Stimulated activated CD8-positive, alpha-beta memory T cell treated with anti-CD3 and anti-CD28 coated beads, Interleukin-15, amount 100 ng/mL, for 24 hours (primary cell): ENCODE measurements at places on chromosomes 12 and 14.

DNA sequence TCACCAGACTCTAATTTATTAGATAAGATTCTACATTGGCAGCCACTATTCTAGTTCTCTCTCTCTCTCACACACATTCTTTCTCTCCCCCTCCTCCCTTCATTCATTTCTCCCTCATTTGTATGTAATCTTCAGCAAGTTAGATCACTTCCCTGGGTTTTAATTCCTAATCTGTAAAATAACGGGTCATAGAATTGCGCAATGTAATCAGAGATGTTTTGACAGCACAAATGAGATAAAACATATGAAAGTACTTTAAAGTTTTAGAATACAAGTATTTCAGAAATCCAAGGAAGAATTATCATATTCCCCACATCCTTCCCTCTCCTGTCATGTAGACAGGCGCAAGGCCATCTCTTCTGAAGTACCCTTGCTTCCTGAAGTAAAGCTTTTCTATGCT, 21.7 kb downstream of the STYK1 start:
- no peak for DNase-seq

GRCh38 chr14:104161602-104162367, 23.4 kb downstream of the KIF26A start:
- DNase-seq: no peak

DNA sequence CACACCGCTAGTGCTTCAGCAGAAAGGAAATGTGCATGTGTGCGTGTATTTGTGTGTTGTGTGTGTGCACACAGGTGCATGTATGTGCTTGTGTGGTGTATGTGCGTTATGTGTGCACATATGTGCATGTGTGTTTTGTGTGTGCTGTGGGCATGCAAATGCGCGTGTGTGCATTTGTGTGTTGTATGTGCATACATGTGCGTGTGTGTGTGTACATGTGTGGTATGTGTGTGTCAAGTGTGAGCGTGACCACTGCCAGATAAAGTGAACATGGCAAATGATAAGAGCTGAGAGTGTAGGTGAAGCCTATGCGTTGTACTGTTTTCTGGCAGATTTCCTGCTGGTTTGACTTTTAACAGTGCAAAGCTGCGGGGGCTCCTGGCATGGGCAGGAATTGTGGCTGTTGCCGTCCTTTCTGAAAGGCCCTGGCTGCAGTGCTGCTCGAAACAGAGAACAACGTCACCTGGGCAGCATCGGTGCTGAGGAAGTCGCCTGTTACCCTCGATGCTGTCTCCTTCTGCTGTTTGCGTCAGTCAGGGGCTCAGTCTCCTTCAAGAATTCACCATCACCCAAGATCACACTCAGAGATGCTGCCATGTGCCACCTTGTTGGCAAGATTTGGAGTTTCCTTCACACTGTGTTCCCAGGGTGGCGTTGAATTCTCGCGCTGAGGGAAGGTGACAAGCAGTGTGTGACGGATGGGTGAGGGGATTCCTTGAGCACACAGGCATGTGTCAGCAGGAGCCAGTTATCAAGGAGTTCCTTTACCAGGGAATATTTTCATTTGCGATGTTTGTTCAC, 56.1 kb downstream of the ADGRD1 start:
- DNase-seq: no peak

- DNase-seq: no peak
These were observed 15.1 kb downstream of the MGST1 start for GRCh38 chr12:16362550-16362949.

- DNase-seq: no peak
These were observed at the start of gene LRRC74A for GRCh38 chr14:76826122-76826521. Gene LRRC74A, plus strand, starts transcription at chr14:76826408. Its CDS starts 290 bp downstream, at chr14:76826698.

DNA sequence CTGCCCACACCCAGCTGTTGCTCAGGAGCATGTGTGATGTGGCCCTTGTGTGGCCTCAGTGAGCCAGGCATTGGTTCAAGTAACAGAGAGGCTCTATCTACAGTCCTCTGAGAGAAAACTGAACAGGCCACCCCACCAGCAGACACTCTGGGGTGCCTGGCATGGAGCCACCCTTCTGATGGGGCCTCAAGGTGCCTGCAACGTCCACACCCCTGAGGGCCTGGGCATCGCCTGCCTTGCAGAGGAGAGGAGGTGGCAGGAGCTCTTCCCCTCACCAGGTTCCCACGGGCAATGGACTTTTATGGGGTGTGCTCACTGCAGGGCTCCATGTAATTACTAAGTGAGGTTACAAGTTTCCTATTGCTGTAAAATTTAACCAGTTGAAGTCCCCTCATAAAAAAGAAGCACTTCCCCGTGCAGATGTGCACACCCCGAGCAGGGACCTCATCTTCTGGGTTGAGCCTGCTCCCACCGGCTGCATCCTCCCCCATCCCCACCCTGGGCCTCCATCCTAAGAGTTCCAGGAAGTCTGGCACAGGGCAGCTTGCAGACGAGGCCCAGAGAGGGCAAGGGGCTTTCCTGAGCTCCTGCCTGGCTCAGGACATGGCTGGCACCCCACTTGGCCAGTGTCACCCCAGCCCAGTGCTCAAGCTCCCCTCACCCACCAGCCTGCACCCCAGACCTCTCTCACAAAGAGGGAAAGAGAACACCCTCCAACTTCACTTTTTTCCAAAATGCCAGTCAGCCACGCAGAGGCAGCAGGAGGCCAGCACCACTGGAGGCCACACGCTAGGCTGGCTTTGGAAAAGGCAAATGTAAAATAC, 270.4 kb upstream of the RTL1 start:
- no peak for DNase-seq

DNA sequence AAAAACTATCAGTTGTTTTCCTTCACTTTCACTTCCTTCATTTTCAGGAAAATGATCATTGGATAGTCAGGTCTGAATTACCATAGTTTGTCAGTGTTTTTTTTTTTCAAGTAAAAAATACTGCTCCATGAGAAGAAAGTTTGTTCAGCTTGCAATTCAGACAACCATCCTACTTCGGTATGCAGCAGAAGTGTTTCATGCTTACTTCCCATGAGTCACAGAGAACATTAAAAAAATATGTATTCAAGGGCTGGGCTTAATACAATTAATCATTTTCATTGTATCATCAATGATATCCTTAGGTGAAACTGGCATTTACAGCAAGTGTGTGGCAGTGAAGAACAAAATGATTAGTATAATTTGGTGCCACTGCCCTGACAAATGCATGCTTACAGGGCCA, 21.6 kb downstream of the PYM1 start:
- DNase-seq: no peak

- no peak for DNase-seq
These were observed 467.4 kb downstream of the TMEM121 start for GRCh38 chr14:105993814-105994213.

- no peak for DNase-seq
These were observed 36.8 kb upstream of the G2E3 start for GRCh38 chr14:30521899-30522736.

DNA sequence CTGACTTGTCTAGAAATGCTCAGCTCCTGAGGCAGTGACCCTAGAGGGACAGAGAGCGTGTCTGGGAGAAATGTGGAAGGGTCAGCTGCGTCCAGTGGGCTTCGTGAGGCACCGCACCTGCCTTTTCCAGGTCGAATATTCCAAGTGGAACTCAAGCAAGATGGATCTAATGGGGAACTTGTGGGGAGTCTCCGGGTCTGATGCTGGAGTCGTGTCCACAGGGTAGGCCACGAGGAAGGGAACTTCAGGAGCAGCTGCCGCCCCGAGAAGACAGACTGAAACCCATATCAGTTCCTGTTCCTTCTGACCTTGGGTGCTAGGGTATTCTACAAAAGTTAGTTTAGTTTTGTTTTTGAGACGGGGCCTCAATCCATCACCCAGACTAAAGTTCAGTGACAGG, 67.5 kb downstream of the TNFAIP2 start:
- no peak for DNase-seq

- no peak for DNase-seq
These were observed 357.0 kb downstream of the TMEM121 start for GRCh38 chr14:105883066-105884005.

DNA sequence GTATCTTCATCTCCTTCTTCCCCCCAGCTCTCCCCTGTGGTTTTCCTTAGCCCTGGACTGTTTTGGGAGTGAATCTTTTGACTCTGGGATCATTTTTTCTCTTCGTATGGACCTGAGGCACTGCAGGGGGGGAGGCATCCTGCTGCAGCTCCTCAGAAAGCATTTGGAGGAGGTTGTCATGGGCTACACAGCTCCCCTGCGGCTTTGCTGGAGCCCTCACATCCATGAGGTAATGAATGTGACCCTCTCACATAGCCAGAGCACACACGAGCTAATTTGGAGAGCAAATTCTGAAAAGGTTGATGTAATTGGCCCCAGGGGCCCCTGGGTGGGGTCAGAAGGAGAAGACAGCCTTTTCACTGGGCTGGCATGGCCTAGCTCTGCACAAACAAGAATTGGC, 110.9 kb downstream of the PAH start:
- DNase-seq: no peak

- no peak for DNase-seq
These were observed 73.0 kb downstream of the CIT start for GRCh38 chr12:119804011-119804641.

GRCh38 chr14:73235531-73236155, 1.7 kb upstream of the PAPLN start:
- DNase-seq: no peak

DNA sequence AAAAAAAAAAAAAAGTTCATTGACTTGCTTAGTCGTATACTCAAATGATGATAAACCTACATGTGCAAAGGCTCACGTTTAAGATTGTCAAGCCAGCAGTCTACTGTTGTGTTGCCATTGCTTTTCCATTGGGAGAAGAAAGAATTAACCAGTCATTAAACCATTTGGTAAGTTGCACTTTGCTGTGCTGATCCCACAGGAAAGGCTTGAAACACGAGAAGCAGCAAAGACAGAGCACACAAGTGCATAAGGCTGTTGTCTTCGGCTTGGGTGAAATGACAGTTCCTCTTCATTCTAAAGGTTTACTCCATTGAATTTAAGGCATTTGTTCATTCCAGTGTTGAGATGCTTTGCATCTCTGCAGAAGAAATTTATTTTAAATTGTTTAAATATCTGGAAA, 50.1 kb downstream of the ZC3H14 start:
- no peak for DNase-seq

DNA sequence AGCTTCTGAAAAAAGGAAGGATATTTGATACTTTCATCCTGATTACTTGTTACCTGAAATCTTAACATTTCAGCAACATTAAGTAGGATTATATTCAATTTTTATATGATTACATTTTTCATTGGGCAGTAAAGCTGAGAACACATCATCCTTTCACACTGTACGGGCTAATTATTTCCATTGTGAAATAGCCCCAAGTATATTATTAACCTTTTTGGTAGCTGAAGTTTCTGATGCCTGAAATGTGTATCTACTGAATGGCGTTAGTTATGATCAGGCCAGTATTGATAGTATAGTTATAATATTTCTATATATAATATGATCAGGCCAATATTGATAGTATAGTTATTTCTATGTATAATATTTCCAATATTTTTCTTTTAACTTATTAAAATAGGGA, 10.1 kb downstream of the SPATS2 start:
- DNase-seq: no peak
